ENCODE measurements at places on chromosomes 16 and 17.
A peak's percentile ranks its signal among the peaks of the same experiment; 100 is the strongest.

DNA sequence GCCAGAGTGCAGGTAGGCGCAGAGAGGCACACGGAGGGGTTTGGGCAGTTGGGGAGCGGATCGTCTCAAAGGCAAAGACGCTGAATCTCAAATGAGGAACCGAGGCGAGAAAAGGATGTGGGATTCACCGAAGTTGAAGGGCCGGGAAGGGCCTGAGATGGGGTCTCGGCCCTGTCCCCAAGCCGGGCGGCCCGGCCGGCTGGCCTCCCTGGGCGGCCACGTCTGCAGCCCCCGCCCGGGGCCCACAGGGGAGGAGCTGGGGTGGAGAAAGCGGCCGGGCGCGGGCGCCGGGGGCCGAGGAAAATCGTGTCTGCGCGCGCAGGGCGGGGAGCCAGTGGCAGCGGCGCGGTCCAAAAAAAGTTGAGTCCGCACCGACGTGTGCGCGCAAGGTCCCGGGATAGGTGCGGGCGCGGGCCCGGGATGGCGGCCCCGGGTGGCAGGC, 458 bp downstream of the SLC12A4 start:
- peak; percentile 80 for DNase-seq

DNA sequence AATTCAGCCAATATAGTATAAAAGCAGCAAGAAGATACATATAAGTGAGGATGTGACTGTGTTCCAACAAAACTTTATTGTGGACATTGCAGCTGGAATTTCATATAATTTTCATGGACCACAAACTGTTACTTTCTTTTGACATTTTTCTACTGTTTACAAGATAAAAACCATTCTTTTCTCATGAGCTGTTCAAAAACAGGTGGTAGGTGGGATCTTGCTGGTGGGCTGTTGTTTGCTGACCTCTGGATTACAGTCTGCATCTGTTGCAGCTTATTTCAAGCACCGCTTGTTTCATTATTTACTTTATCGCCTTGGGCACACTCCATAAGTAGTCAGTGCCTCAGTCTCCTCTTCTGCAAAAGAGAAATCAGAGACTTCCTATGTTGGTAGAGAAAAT, 99.5 kb downstream of the CDH13 start:
- DNase-seq: no peak

- DNase-seq: no peak
Observed at GRCh38 chr17:81116704-81117103, 48.6 kb upstream of the PVALEF start.

DNA sequence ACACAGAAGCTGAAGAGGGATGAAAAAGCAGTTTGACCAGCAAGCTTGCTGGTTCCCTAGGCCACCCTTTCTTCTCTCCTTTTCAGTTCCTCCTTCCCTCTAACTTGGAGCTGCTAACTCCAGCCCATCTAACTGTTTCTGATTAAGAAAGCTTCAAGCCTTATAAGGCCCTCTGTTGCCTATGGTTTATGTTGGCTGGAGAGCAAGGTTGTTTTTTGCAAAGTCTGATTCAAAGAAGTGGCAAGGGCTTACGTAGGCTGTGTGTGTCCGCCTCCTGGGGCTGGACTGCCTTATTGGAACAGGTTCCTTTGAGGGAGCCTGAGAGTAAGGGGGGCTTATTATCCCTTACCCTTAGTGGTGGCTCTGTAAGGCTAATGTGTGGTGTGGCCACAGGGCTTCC, 7.1 kb downstream of the AKAP1 start:
- no peak for DNase-seq

GRCh38 chr16:54750249-54750648, 180.4 kb upstream of the IRX5 start:
- no peak for DNase-seq

GRCh38 chr16:24013864-24014645, 178.3 kb downstream of the PRKCB start:
- no peak for DNase-seq

GRCh38 chr17:35930211-35931065, at the start of gene RDM1:
Gene RDM1 (minus strand): TSS chr17:35930773. CDS start chr17:35930727, 46 bp downstream.
- peak; percentile 84 for DNase-seq

- peak; percentile 77 for DNase-seq
Observed at GRCh38 chr17:29292071-29292991, 1.6 kb downstream of the NUFIP2 start.

- peak; percentile 47 for DNase-seq
Observed at GRCh38 chr17:28646039-28646754, 1.2 kb upstream of the BLTP2 start.

- DNase-seq: no peak
Observed at GRCh38 chr17:652314-652713, 62.3 kb downstream of the VPS53 start.

- DNase-seq: no peak
Observed at GRCh38 chr16:47599512-47599911, 138.4 kb downstream of the PHKB start.

DNA sequence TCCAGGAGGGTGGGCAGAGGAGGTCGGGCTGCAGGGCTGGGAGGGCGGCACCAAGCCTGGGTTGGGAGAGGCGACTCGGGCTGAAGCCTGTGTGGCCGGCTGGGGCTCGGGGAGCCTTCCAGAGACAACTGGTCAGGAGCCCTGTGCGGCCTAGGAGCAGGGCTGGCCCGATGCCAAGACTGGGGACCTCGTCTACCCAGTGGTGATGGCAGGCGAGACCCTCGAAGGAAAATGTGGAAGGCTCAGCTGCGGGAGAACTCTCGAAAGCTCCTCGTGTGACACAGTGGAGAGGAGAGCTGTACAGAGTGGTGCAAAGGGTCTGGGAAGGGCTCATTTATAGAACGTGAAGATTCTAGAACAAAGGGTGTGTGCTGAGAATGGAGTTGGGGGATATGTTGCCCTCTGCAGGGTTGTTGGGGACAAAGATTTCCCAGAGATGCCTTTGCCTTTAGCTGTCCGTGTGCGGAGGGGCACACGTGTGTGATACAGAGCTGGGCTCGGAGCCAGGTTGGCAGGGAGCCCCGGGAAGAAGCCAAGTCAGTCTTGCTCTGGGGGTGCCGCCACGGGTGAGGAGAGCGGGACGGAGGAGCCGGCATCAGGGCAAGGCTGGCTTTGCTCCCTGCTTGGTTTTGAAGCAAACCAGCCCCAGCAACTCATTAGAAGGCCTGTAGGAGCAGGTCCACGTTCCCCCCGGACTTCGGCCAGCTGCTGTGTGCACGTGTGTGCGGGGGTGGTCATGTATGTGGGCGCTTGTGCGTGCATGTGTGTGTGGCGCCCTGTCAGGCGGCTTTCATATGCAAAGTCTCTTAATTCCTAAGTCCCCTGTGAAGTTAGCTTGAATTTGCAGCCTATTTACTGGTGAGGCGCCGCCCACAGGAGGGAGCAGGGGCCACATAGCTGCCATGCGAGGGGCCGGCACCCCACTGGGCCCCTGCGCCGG, 132.4 kb upstream of the CHMP6 start:
- DNase-seq: no peak

DNA sequence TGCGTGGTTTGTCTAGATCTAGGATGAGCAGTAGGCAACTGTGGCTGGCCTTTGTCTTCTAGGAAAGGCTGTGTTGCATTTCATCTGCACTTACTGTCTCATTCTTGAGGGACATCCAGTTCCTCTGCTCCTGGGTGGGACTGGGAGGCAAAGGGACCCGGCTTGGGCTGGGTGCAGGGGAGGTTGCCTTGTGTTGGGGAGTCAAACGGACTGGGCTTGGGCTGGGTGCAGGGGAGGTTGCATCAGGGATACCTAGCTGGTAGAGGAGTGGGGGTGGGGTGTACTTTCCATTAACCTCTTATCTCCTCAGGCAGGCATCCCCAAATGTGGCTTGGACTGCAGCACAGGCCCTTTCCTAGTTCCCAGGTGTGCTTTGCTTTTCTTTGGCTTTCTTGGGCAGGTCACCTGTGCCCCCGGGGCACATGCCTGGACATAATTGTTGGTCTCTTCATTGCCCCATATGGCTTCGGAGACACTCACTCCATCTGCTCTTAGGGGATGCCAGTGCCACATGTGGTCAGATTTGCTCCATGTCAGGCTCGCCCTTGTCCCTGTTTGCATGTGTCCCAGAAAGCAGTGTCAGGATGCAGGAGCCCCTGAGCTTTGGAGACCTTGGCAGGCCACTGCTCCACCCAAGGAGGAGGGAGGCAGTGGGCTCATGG, 1682.9 kb downstream of the TP53TG3F start:
- DNase-seq: no peak

- DNase-seq: no peak
Observed at GRCh38 chr16:62036101-62036801, at the start of gene CDH8. Gene CDH8 (minus strand): TSS chr16:62036438. CDS start chr16:62021403, 15,035 bp downstream.

GRCh38 chr16:85014311-85014710, 3.0 kb upstream of the ZDHHC7 start:
- DNase-seq: no peak

DNA sequence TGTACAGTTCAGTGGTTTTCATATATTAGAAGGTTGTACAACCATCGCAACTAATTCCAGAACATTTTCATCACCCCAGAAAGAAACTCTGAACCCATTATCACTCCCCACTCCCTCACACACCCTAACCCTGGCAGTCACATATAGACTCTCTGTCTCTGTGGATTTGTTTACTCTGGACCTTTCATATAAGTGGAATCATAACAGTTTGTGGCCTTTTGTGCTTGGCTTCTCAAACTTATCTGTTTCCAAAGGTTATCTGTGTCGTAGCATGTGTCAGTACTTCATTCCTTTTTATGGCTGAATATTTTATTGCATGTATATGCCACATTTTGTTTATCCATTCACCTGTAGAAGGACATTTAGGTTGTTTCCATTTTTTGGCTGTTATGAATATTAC, 12.4 kb downstream of the TENT4B start:
- DNase-seq: peak; percentile 54

DNA sequence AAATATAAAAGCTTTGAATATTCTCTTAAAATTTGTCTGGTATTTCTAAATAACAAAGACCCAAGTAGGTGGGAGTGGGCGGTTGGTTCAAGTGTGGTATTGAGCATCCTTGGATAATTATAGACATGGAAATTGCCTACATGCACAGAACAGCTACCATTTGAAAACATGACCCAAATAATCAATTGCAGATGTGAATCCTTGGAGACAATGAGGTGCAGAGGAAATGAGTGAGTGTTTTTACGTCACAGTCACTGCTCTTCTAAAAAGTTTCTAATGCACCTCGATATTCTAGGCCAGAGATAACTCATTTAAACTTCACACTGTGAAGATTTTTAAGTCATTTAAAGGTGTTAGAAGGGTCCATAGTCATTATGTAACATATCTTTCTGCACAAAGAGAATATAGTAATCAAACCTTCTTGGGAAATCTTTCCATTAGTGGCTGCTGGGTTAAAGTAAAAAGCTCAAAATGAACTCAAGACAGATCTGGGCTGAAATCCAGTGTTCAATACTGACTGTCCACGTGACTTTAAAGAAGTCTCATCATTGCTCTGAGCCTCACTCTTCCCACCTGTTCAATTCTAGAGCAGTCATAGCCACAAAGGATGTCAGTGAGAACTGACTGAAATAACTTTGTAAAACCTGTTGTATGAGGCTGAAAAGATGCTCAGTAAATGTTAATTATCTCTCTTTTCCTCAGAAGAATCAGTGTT, 144.5 kb downstream of the CDH11 start:
- no peak for DNase-seq

DNA sequence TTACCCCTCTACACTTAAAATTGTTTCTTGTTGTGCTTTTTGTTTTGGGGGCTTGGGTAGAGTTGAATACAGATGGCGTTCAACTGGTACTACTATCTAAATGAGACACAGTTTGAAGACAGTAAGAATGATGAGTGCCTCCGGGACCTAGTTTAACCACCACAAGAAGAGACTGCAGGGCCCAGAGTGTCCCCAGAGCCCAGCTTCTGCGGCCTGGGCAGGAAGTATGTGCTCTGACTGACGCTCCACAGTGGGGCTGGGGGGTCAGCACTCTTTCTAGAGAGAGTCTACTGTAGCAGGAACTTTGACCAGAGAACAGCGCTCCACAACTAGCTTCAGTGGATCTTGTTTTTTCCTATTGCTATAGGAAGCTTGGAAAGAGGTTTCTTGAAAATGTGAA, 174.0 kb downstream of the VPS53 start:
- DNase-seq: no peak

DNA sequence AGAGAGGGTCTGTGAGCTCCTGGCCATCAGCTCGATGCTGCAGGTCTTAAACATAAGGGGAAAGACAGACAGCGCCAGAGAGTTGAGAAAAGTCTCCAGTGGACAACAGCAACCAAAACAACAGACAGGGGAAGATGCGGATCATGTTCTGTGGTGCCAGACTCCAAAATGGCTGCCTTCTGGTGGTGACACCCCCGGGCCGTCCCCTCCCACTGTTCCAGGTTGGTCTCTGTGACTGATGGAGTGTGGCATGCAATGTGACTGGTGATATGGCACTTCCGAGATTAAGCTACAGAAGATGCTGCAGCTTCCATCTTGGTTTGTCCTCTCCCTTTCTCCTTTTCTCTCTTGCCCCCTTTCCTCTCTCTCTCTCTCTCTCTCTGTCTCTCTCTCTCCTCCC, 40.4 kb upstream of the RBFOX3 start:
- DNase-seq: no peak

GRCh38 chr17:82690786-82691489, 7.6 kb downstream of the RAB40B start:
- no peak for DNase-seq
